ENCODE measurements at places on chromosomes 11 and 22. TPM values are rescaled to one million over a fixed set of nuclear protein-coding genes. Genes with fewer than 3 reads are reported as not detected.

UBQLNL gene
- 0.24 TPM for total RNA-seq

BCL2L13 gene
- 36.4 TPM for total RNA-seq

PHLDA2 gene
- total RNA-seq: 9.4 TPM

TSSK2 gene
- total RNA-seq: not detected

DNA sequence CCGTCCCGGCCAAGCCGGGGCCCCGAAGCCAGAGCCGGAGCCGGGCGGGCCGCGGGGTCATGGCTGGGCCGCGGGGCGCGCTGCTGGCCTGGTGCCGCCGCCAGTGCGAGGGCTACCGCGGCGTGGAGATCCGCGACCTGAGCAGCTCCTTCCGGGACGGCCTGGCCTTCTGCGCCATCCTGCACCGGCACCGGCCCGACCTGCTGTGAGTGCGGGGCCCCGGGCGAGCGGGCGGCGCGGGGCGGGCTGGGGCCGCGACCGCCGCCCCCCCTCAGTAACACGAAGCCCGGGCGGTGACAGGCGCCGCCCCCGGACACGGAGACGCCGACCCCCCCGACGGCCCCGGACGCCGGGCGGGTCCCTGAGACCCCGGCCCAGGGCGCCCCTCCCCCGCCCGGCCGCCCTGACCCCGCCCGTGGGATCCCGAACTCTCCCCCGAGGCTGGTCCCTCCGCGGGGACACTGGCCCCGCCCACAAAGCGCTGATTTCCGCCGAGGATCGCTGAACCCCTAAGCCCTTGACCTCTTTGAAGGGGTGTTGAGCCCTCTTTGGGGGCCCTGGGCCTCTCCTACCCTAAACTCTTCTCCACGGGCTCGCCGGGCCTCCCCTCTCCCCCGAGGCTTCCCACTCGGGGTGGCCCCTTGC is 389 bp downstream of the MICALL1 start:
- H3K4me1 ChIP-seq: peaks cover 41% of the 10 kb centered on the region
- peak overlapping the region; percentile 76 for H3K4me3 ChIP-seq
- DNase-seq: peak; percentile 49
- no peaks in the 10 kb centered on the region for H3K36me3 ChIP-seq
- H3K27me3 ChIP-seq: no peaks in the 10 kb centered on the region
- H3K27ac ChIP-seq: no peak overlapping the region

- no peaks in the 10 kb centered on the region for H3K27me3 ChIP-seq
- peaks cover 8% of the 10 kb centered on the region for H3K4me1 ChIP-seq
- peak overlapping the region; percentile 15 for H3K27ac ChIP-seq
- peaks cover 11% of the 10 kb centered on the region for H3K36me3 ChIP-seq
- H3K4me3 ChIP-seq: no peak overlapping the region
Observed at GRCh38 chr11:76041208-76041607, 165.1 kb downstream of the WNT11 start.

DNA sequence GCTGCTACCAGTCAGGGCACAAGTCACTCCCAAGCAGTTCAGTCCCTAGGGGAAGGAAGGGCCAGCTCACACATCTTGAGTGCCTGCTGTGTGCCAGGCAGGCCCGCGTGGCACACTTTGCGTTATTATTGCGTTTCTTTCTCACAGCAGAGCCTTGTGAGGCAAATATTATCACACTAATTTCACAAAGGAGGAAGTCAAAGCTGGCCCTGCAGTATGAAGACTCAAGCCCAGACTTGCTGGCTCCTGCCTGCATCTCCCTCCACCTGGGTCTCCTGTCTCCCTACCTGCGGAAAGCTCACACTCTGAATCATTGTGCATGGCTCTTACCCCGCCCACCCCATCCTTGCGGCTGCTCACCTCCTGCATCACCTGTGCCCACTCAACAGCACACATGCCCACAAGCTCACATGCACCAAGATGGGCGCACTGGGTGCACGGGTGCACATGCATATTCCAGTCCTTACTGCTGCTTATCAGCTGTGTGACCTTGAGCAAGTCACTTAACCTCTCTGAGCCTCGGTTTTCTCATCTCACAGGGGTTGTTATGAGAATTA is 31.7 kb upstream of the P2RY2 start:
- H3K4me3 ChIP-seq: no peak overlapping the region
- no peaks in the 10 kb centered on the region for H3K36me3 ChIP-seq
- no peaks in the 10 kb centered on the region for H3K27me3 ChIP-seq
- no peak overlapping the region for H3K27ac ChIP-seq
- peaks cover 10% of the 10 kb centered on the region for H3K4me1 ChIP-seq

DNA sequence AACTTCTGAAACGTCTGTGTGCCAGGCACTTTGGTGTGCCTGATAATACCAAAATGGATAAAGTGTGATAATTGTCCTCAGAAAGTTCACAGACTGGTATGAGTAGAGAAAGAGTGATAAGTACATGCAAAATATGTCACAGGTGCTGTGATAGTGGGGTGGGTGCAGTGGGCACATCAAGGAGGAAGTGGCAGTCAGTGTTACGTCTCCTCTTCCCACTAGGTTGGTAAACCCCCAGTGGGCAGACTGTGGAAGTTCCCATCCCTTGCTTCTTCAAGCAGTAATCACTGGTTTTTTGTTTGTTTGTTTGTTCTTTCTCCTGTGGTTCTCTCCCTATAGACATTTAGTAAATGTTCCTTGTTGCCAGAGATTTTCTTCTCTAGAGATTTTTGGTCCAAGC is 5.4 kb downstream of the RNF121 start:
- H3K4me3 ChIP-seq: no peak overlapping the region
- H3K27ac ChIP-seq: no peak overlapping the region
- H3K4me1 ChIP-seq: peaks cover 18% of the 10 kb centered on the region

GRCh38 chr11:117094776-117095175 is 3.5 kb downstream of the SIK3 start:
- DNase-seq: no peak
- no peak overlapping the region for H3K27ac ChIP-seq
- H3K4me1 ChIP-seq: peaks cover 40% of the 10 kb centered on the region
- no peaks in the 10 kb centered on the region for H3K27me3 ChIP-seq
- H3K4me3 ChIP-seq: no peak overlapping the region
- H3K36me3 ChIP-seq: peaks cover 9% of the 10 kb centered on the region

GRCh38 chr11:114307524-114308203 is 11.5 kb downstream of the NNMT start:
- no peak overlapping the region for H3K27ac ChIP-seq
- peaks cover 4% of the 10 kb centered on the region for H3K27me3 ChIP-seq
- H3K4me1 ChIP-seq: peaks cover 12% of the 10 kb centered on the region
- no peaks in the 10 kb centered on the region for H3K36me3 ChIP-seq
- no peak overlapping the region for H3K4me3 ChIP-seq

DNA sequence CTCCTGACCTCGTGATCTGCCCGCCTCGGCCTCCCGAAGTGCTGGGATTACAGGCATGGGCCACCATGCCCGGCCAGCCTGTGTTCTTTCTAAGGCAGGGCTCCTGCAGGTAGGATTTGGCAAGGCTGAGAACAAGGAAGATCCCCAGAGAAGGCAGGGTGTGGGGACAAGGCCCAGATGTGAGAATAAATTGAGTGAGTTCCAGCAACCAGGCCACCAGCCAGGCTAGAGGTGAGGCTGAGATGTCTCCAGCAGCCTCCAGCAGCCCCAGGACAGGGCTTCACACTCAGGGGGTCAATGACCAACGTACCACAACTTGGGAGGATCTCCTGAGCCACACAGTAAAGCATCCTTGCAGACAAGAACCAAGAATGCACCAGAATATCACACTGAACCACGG is 75.1 kb downstream of the BUD13 start:
- H3K27ac ChIP-seq: no peak overlapping the region
- DNase-seq: no peak
- no peaks in the 10 kb centered on the region for H3K36me3 ChIP-seq
- H3K4me1 ChIP-seq: peaks cover 10% of the 10 kb centered on the region
- H3K27me3 ChIP-seq: no peaks in the 10 kb centered on the region

DNA sequence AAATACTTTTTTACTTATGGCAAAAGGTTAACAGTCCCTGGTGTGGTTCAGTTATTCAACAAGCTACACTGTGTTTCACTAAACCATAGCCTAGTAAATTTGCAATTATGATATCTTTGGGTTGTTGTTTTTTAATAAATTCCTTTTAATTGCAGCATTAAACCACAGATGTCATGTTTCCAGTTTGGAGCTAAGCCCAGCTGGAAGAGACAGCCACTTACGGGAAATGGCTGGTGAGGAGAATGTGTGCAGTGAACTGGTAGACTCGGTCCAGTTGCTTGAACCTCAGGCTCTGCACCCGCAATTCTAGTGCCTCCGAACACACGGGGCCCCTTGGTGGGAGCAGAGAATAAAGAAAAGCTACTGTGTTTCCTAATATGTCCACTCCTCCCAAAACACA is 70.8 kb downstream of the WNT11 start:
- no peaks in the 10 kb centered on the region for H3K36me3 ChIP-seq
- H3K4me1 ChIP-seq: no peaks in the 10 kb centered on the region
- no peaks in the 10 kb centered on the region for H3K27me3 ChIP-seq
- H3K27ac ChIP-seq: no peak overlapping the region

DNA sequence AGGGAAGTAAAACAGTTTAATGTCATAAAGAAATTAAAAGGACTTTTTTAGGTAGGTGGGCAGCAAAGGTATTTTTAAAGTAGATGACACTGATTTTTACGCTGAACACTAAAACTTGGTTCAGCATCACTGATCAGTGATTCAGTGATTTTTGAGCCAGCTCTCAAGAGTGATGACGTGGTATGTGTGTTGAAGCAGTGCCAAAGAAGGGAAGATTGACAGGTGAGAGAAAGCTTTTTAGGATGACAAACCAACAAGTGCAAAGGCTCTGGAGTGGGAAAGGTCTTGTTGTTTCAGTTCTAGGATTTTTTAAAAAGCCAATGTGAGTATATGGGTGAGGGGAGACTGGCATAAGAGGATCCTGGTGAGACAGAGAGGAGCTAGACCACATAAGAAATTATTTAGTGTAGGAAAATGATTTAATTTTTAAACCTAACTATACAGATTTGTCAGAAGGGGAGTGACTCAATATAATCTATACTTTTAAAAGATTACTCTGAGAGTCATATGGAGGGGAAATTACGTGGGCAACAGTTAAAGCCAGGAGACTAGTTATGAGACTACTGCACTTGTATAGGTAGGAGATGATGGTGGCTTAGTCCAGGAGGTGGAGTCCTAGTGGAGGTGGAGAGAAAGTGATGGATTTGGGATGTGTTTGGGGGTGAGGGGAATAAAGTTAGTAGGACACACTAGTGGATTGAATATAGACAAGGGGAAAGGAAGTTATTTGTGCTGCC is 17.6 kb upstream of the CALCB start:
- H3K36me3 ChIP-seq: no peaks in the 10 kb centered on the region
- no peak for DNase-seq
- no peaks in the 10 kb centered on the region for H3K27me3 ChIP-seq
- H3K27ac ChIP-seq: no peak overlapping the region

DNA sequence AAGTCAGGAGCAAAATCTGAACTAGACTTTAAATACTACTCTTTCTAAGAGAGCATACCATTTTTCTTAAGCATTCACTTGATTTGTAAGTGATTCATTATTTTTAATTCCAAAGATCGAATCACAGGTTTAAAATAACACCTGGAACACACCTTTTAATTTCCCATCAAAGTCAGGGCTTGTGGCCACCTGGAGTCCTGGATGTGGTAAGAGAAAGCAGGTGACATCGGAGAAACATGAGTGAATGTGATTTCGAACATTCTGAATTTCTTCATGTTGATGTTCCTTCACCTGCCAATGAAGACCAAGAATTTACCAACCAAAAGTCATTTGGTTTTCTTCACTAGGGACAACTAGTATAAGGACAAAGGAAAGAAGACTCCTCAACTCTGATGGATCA is 28.0 kb downstream of the ATL3 start:
- H3K27me3 ChIP-seq: no peaks in the 10 kb centered on the region
- DNase-seq: no peak
- no peak overlapping the region for H3K4me3 ChIP-seq

- no peak overlapping the region for H3K27ac ChIP-seq
- no peak overlapping the region for H3K4me3 ChIP-seq
- DNase-seq: no peak
- no peaks in the 10 kb centered on the region for H3K27me3 ChIP-seq
Observed at GRCh38 chr11:64611869-64612646, 21.0 kb downstream of the SLC22A12 start.
